ENCODE measurements at places on chromosomes 7 and 10.

- no peak for DNase-seq
Measured at GRCh38 chr10:74186678-74187077, 35.7 kb downstream of the ADK start.

DNA sequence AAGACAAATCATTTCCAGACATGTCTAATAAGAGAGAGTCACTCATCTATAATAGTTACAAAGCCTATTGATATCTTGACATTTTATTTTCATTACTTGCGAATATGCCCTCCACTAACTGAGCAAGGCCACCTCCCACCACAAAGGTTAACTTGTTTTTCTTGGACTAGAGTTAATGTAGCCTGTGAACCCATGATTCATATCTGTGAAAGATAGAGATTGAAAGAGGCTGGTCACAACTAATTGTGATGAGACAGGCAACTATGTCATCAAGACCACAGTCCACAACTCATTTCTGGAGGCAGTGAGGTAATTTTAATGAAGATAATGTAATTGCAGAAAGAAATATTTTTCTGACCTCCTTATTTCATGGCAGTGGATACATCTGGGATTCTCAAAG lies 491.8 kb upstream of the TPK1 start:
- no peak for DNase-seq

GRCh38 chr7:137476937-137477336 lies 133.4 kb upstream of the PTN start:
- DNase-seq: no peak

GRCh38 chr7:30988351-30989005 lies 24.7 kb downstream of the GHRHR start:
- no peak for DNase-seq

DNA sequence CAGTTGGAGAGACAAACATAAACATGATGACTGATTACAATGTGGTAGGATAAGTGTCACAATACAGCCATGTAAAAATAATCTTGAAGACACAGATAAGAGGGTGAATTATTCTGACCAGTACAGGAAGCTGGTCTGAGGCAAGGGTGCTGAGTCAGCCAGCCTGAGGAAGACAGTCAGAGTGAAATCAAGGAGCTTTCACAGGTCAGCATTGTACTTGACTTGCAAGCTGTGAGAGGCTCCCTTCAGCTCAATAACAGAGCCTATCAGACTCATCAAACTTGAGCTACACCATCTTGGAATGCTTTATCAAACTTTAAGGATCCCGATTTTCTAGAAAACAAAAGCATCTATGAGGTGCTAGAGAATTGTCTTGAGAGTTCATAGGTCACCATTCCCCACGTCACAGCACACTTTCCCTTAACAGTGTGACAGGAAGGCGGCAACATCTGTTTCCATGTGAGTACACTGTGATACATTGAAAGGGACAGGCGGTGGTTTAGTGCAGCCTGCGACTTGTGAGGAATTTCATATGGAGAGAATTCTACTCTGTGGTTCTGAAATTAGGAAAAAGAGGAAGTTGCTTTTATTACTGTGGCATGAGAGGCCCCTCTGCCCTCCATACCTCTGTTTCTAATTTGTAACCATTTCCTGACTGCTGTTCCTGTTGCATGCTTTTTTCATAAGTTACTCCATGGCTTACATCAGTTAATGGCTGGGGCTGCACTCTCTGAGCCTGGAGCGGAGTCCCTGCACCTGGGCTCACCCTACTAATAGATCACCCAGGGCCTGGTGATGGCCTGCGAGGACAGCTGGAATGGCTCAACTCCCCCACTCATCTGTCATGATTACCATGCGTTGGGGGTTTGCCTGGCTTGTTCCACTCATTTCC lies 417.1 kb downstream of the SUGCT start:
- no peak for DNase-seq

GRCh38 chr7:146635205-146636032 lies 518.8 kb downstream of the CNTNAP2 start:
- no peak for DNase-seq

DNA sequence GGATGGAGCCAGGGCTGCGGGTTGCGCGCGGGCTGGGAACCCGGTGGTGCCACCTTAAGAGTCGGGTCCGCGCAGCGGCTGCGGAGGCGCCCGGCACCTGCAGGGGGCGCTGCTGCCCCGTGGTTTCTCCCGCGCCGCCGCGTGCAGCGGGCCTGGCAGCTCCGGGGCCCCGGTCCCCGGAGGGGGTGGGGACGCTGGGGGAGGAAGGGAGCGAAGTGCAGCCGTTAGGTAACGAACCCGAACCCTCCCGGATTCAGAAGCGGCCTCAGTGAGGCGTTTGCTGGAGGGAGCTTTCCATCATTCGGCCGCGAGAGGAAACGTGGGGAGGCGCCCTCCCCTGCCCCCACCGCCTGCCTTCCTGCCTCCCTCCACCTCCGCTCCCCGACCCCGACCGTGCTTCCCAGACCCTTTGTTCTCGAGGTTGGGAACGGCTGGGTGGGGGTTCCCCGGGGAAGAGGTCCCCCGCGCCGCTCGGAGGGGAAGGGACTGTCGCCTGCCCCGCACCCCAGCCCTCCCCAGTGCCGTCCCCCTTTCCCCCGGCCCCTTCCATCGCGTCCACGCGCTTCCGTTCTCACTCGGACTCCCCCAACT lies 29.6 kb downstream of the SKIDA1 start:
- peak; percentile 97 for DNase-seq

- DNase-seq: no peak
Measured at GRCh38 chr10:488933-489215, 200.6 kb downstream of the DIP2C start.

GRCh38 chr7:94222516-94222915 lies 172.2 kb upstream of the COL1A2 start:
- DNase-seq: no peak

DNA sequence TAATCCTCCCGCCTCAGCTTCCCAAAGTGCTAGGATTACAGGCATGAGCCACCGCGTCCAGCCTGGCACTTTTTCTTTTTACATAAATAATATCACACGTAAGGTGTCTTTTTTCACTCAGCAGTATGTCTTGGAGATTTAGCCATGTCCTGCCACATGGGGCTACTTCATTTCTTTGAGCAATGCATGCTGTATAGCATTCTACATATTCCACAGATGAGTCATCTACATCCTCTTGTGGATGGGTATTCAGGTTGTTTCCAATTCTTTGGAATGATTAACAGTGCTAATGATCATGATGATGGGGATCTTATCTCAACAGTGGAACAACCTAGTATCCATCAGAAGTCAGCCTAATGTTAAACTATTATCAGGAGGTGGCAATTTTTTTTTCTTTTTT lies 50.8 kb downstream of the ZNF503 start:
- DNase-seq: no peak

- no peak for DNase-seq
Measured at GRCh38 chr10:108411894-108412293, 1247.4 kb upstream of the SORCS1 start.

DNA sequence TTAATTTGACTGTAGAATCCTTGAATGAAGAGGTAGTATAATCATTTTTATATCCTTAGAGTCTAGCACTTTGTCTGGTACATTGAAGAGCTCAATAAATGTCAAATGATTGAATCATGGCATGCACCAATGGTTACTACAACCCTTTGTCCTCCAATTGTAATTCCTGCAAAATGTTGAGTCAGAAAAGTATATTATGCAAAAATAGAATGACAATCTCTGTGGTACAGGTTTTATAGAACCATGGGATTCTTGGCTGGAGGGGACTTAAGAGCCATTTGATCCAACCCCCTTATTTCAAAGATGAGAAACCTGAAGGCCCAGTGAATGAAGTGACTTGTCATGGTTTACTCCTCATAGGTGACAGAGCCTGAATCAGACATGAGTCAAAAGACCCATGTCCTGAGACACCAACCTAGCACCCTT lies 30.9 kb upstream of the SMKR1 start:
- no peak for DNase-seq

DNA sequence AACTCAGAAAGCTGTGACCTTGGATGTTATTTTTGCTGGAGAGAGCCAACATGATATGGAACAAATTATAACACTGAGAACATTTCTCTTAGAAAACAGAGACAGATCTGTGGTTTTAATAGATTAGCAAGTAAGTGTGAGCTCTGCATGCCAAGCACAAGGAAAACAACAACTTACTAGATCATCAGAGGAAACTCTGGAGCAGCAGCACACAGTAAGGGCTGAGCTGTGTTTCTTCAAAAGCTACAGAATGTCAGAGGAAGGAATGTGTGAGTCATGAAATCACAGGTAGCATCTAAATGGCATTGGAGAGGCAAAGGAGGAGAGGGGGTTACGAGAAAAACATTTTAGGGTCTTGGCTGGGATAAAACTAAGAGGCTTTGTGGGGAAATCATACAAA lies 283.4 kb upstream of the FZD8 start:
- no peak for DNase-seq

- no peak for DNase-seq
Measured at GRCh38 chr7:11062110-11062509, 88.4 kb downstream of the PHF14 start.

DNA sequence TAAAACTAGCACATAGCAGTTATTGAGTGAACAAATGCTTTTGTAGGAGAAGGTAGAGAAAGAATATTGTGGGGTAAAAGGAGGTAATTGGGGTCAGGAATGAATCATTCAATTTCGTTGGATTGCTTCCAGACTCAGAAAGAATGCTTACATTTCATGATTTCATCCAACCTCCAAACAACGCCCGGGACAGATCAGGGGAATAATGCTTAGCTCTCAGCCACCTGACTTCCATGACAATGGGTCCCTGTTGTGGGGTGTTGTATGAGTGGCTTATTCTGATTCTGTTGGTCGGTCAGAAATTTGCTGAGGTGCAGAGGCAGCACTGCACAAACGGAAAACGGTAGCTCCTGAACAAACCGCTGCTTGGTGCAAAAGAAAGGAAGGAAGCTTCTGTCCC lies 24.0 kb upstream of the INPP5F start:
- DNase-seq: no peak

DNA sequence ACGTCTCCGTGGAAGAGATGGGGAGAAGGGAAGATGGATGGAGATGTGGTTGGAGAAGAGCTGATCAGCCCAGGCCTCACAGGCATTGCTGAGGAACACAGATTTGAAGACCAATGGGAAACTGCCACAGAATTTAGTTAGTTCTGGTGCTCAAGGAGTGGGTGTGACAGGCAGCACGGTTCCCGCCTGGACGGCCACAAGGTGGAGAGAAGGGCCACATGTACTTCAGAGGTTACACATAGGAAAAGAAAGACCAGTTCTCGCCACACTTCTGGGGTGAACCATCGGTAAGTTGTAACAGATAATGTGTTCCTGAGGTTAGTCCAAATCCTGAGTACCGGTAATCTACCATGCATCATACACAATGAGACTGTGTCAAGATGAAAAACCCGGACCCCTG lies 29.5 kb upstream of the GJD4 start:
- no peak for DNase-seq

DNA sequence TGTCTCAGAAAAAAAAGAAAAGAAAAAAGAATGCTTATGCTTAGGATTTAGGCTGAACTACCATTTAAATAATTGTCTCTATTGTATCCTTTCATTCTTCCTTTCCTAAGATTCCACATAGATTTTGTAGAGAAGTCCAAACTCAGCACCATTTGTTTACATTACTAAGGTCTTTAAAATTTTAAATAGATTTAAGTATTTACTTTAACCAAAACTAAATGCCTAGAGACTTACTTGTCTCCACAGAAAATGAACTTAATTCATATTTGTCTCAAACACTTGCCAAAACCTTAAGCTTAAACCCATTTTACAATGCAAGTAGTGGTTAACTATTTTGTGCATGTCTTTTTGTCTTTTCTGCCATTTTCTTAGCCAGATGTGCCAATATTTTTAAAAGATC lies 54.1 kb upstream of the ABI1 start:
- DNase-seq: no peak

- no peak for DNase-seq
Measured at GRCh38 chr7:102004848-102005247, 187.4 kb downstream of the CUX1 start.

DNA sequence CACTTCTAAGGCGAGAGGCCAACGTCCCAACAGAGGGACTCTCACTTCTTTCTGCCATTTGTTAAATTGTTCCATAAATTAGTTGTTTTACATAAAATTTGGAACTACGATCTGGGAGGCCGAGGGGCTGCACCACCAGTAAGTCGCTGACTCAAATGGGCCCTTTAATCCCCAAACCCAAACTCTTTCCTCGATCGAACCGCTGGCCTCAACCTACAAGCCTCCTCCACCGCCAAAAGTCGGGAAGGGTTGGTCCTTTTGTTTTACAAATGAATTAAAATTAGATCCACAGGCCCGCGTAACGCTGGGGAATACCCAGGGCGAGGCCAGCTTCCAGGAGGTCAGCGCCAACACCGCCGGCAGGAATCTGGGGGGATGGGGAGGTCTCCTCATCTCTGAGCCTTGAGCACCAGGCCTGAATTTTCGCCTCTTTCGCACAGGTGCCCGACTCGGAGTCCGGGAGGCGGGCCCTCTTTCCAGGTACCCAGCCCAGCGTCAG lies 1.2 kb upstream of the FOXI2 start:
- no peak for DNase-seq

GRCh38 chr7:154874409-154875113 lies 128.4 kb downstream of the PAXIP1 start:
- no peak for DNase-seq

GRCh38 chr7:159012353-159013069 lies 132.2 kb downstream of the VIPR2 start:
- DNase-seq: no peak

- DNase-seq: no peak
Measured at GRCh38 chr7:3089493-3089892, 45.8 kb upstream of the CARD11 start.

- no peak for DNase-seq
Measured at GRCh38 chr10:13705526-13706174, 118.9 kb downstream of the PRPF18 start.

DNA sequence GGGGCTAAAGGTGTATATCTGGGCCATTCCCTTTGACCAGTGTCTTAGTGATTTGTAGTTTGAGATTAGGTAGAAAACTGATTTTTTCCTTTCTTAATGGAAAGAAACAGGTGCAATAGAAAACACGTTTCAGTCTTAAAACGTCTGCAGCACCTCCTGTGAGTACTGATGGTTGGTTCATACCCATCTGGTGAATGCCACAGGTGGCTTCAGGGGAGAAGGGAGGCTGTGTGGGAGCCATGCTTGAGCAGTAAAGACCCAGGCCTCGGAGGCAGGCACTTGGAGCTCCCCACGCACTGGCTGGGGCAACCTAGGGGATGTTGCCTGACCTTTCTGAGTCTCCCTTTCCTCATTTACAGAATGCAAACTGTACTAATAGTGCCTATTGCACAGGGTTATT lies 171.5 kb upstream of the GRB10 start:
- no peak for DNase-seq

- DNase-seq: no peak
Measured at GRCh38 chr7:129279757-129280156, 54.9 kb downstream of the AHCYL2 start.

All from memory B cell (primary cell).